ENCODE measurements at places on chromosomes 6 and 20.

GRCh38 chr6:168046696-168047095 lies 32.3 kb downstream of the FRMD1 start:
- no peak for DNase-seq

DNA sequence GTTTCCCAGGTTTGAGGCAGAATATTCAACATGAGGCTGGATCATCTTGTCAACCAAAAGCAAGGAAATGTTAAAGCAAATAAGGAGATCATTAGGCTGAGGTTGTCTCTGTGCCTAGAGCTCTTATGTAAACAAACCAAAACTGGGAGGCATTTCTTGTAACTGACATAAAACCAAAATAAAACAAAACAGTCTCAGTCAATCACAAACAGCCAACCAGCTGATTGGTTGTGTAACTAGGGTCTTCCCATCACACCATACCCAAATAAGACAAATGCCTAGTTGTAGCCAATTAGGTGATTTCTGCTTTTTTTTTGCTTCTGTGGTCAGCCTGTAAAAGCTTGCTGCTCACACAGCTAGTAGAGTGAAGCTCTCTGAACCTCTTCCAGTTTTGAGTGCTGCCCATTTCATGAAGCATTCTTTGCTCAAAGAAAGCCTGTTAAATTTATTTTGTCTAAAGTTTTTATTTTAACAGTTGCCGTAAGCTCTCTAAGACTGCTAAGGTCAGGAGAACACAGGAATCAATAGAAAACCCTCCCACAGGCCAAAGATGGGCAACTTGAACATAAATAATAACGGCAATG lies 8.9 kb upstream of the FITM2 start:
- no peak for DNase-seq

DNA sequence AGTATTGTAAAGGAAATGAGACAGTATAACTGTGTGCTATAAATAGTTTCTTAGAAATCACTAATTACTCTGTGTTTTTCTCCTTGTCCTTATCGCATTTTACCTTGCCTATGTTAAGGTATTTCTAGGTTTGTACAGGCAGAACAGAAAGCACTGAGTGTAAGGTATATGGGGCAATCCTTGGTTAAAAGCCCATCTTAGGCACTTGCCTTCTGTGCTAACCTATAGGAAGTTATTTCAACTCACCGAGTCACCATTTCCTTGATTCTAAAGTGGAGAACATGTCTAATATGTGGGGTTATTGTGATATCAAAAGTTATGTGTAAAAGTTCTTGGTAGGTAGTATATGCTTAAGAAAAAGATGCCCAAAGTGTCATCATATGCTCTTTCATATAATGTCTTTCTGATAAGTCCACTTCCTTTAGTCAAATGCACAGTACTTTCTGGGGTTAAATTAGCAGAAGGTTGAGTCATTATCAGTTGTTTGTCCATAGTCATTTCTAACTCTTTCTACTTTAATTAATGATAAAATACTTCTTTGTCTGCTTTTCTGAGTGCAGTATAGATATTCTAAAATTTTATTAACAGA lies 276.4 kb downstream of the UTRN start:
- no peak for DNase-seq

- DNase-seq: no peak
These were observed 383.7 kb upstream of the CDH4 start for GRCh38 chr20:60868316-60868891.

GRCh38 chr6:36280467-36280866 lies 10.6 kb downstream of the PNPLA1 start:
- no peak for DNase-seq

DNA sequence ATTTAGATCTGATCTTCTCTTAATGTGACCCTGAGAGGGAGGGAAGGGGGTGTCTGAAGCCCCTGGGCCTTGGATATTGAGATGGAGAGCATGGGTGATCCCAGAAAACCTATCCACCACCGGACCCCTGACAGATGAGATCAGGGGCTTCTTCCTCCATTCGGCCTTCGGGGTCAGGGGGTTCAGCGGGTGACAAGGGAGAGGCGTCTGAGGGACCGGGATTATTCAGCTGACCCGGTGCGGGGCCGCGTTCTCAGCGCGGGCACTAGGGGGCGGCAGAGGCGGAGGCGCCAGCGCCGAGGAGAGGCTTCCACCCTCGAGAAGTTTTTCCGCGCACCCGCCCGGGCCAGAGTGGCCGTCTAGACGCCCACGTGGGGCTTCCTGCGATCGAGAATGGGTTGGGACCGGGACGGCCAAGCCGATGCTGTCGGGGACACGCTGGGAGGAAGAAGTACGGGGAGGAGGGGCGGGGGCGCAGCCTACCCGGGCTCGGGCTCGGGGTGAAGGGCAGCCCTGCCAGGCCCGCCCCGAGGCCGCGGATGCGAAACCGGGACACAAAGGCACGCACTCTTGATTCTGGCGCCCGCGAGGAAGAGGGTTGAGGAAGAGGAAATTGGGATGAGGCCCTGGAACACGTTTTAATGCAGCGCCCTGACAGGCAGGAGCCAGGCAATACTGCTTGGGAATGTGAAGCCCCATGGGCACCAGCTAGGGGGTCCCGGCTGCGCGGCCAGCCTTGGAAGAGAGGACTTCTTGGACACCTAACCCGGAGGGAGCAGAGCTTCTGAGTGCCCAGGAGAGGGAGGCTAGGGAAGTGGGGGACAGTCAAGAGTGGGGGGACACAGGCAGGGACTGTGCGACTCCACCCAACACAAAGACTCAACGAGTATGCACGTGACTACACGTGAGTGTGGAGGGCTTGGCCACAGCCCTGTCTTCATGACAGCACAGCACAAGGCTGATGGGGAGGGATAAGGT lies 30.6 kb downstream of the COL11A2 start:
- DNase-seq: peak; percentile 96

- no peak for DNase-seq
These were observed 7.8 kb downstream of the STX7 start for GRCh38 chr6:132505158-132505557.

DNA sequence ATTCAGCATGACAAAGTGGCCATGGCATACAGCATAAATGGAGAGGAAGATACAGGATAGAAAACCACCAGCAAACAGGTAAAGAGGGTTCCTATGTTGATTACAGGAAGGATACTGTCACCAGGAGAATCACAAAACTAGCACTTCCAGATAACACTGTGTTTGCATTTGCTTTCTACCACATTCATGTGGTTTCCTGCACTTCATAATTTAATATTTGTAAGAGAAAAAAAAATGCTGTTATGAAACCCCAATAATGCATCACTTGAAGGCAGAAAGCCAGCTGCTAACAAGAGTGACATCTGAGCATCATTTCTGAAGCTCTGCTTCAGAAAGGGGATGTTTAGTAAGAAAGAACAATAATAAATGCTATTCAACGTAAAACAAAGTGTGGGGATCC lies 106.6 kb downstream of the ATXN1 start:
- no peak for DNase-seq

GRCh38 chr6:15316754-15317153 lies 70.9 kb downstream of the JARID2 start:
- no peak for DNase-seq

DNA sequence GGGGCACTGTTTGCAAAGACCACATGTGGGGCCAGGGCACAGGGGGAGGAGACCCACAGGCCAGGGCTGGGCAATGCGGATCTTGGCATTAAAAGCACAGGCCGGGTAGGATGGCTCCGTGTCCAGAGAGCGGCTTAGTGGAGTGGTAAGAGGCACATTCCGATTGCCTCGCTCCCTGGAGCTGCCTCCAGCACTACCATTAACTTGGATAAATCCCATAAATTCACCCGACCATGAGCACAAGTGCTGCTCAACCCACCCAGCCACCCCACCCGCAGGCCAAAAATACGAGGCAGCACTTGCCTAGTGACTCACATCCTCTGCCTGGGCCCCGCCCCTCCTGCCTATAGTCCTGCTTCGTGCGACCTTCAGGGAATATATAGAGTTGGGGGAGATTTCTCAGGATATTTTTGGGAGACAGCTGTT lies 67.5 kb upstream of the QKI start:
- no peak for DNase-seq

DNA sequence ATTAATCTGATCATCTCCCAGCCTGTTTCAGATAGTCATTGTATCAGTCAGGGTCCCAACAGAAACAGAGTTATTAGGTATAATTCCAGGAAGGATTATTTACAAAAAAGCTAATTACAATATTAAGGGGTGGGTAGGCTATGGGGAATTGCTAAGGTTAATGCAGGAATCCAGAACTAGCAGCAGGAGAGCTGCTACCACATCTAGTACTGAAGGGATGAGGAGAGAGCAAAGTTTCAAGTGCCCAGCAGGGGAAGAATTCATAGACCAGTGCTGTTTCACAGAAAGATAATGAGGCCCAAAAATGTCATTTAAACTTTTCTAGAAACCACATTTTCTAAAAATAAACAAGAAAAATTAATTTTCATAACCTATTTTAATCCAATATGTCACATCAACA lies 284.2 kb downstream of the HACE1 start:
- no peak for DNase-seq

DNA sequence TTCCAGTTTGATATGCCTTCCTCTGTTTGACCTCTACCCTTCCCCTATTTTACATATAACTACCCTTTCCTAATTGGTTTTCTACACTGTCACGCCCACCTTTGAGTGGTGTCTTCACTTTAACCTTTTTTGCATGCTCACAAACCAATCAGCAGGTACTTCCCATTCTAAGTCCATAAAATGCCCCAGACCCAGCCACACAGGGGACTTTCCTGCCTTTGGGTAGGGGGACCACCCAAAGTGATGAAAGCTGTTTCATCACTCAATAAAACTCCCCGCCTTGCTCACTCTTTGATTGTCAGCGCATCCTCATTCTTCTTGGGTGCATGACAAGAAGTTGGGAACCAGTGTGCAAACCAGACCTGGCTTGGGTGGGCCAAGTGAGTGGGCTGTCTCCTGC lies 20.5 kb upstream of the SNRPC start:
- no peak for DNase-seq

- no peak for DNase-seq
These were observed 868 bp downstream of the SAMD10 start for GRCh38 chr20:63978319-63979228.
